Chondrocyte (in vitro differentiated cells): ENCODE measurements at places on chromosomes 1 and 21. TPM values are rescaled to one million over a fixed set of nuclear protein-coding genes. Genes with fewer than 3 reads are reported as not detected.

Gene ASTN1
- total RNA-seq = not detected in 3 replicates

Gene SAMD13
- total RNA-seq = 0.65 to 1.4 TPM (median 0.92 TPM) in 3 replicates

DNA sequence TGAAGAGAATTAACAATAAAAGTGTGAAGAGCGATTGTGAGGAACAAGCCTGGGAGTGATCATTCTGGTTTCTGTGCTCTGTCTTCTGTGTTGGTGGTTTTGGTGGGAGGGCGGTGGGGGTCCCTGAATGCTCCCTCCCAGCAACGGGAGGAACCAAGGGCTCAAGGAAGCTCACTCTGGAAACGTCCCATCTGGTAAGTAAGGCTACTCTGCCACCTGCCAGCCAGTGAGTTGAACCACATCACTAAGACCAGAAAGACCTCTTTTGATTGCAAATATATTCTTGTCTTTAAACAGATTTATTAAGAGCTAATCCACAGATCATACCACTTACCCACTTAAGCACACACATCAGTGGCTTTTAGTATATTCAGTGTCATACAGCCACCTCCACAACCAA is 125.0 kb downstream of the PRDM2 start:
- peaks cover 10% of the 10 kb centered on the region for H3K36me3 ChIP-seq
- no peaks in the 10 kb centered on the region for H3K4me1 ChIP-seq
- H3K27ac ChIP-seq = no peak overlapping the region
- DNase-seq = peak; percentile 8
- H3K4me3 ChIP-seq = no peak overlapping the region

GRCh38 chr1:228047183-228047466 is 35.4 kb upstream of the ARF1 start:
- no peak overlapping the region for H3K27ac ChIP-seq
- H3K4me3 ChIP-seq = no peak overlapping the region
- no peaks in the 10 kb centered on the region for H3K4me1 ChIP-seq
- peak; percentile 36 for DNase-seq
- H3K27me3 ChIP-seq = peaks cover 33% of the 10 kb centered on the region

DNA sequence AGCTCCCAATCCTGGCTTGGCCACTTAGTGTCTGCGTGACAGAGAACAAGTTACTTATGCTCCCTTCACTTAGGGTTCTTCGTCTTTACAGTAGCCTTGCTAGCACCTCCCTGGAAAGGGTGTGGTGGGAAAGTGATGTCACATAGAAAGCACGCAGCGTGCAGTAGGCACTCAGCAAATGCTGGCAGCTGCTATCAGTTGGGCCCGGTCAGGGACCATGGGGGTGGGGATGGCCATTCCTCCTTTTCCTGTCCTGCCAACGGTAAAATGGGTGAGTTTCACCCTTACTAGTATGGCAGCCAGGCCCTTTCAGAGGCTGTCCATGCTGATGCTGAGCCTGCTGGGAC is 6.2 kb upstream of the KCNA10 start:
- H3K4me3 ChIP-seq = no peak overlapping the region
- no peak for DNase-seq
- H3K4me1 ChIP-seq = no peaks in the 10 kb centered on the region
- H3K27ac ChIP-seq = no peak overlapping the region
- H3K27me3 ChIP-seq = peaks cover 72% of the 10 kb centered on the region

DNA sequence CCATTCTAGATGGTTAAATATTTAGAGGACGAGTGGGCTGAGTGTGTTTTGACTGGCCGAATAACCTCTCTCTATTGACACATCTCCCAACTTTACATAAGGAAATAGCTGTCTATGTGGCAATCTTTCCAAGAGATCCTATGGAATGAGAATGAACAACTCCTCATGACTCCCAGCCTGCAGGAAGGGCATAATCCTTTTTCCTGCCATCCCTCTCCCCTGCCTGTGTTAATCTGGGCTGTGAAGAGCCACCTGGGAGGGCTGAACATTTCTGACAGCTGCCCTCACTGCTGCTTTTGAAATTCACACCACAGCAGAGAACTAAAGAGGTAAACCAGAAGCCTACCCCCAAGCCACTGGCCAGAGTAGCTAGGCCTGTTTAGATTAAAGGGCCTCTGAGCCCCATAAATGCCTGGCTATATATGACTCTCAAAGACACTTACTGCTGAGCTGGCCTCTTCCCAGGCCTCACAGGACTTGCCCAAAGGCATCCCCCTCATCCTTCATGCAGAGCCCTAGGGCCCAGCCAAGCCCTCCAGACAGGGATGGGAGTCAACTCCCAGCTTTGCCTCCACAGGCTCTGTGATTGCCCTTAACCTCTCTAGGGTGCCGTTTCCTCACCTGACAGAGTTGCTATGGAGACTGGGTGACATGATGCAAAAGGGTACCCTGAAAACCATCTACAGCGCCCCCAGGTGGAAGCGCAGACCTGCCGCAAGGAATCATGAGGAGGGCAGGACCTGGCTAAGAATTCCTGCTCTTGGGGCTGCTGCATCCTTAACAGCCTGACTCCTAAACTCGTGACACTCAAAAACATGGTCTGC is 42.0 kb upstream of the LDLRAP1 start:
- H3K36me3 ChIP-seq = peaks cover 14% of the 10 kb centered on the region
- peak overlapping the region; percentile 66 for H3K27ac ChIP-seq
- no peak for DNase-seq

DNA sequence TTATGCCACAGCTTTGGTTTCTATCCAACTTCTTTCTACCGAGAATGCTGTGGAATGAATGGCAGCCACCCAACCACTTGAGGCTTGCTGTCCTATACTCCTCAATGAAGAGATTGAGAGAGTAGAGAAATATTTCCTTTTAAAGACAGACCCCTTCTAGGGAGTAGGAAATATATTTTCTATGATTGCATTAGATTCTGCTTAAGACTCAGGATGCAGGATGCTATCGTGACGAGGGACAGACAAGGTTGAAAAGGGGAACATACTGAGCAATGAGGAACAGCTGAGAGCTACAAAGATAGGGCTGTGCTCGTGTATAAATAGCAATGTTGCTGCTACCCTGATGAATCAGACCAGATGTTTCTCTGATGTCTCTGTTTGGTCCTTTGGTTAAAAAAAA is 7.1 kb upstream of the RASAL2 start:
- H3K27me3 ChIP-seq = no peaks in the 10 kb centered on the region
- H3K36me3 ChIP-seq = peaks cover 3% of the 10 kb centered on the region
- peak overlapping the region; percentile 86 for H3K27ac ChIP-seq
- no peak for DNase-seq
- peaks cover 24% of the 10 kb centered on the region for H3K4me1 ChIP-seq

DNA sequence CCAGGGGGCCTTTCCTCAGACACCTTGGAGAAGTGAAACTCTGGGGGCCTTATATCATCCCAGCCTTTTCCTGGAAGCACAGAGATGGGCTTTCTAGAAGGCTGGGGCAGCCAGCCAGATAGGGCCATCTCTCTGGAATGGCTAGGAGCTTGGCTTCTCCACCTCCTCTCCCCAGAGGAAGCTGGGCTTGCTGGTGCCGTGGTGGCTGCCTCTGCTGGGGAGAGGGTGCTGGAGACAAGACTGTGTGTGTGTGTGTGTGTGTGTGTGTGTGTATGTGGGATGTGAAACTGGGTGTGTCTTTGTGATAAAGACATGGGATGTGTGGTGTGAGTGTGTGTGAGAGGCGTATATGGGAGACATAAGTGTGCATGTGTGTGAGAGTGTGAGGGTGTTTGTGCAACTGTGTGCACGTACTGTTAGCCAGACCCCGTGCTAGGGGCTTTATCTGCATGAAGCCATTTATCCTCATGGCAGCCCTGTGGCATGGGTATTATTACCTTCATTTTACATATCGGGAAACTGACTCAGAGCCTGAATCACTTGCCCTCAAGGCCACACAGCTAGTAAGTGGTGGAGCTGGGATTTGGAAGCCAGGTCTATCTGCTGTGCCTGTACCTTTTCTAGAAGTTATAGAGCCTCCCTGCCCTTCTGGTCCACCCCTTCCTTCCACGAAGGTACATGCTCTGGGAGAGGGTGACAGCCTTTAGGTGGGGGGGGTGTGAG is 44.2 kb downstream of the PTPRU start:
- no peaks in the 10 kb centered on the region for H3K4me1 ChIP-seq
- DNase-seq = peak; percentile 42
- no peak overlapping the region for H3K4me3 ChIP-seq
- no peak overlapping the region for H3K27ac ChIP-seq

DNA sequence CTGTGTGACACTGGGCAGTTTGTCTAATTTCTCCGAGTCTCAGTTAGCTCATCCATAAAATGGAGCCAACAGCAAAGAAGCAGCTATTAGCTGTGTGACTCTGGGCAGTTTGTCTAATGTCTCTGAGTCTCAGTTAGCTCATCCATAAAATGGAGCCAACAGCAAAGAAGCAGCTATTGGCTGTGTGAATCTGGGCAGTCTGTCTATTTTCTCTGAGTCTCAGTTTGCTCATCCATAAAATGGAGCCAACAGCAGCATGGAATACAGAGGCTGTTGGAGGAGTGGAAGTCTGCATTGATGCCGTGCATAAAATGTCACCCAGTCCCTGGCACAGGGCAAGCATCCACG is 297.0 kb upstream of the VAMP3 start:
- H3K27ac ChIP-seq = no peak overlapping the region
- DNase-seq = no peak
- peaks cover 45% of the 10 kb centered on the region for H3K4me1 ChIP-seq
- no peaks in the 10 kb centered on the region for H3K27me3 ChIP-seq

GRCh38 chr1:59408608-59409240 is 111.8 kb downstream of the FGGY start:
- no peak overlapping the region for H3K4me3 ChIP-seq
- peaks cover 30% of the 10 kb centered on the region for H3K4me1 ChIP-seq
- H3K27ac ChIP-seq = peak overlapping the region; percentile 77
- no peaks in the 10 kb centered on the region for H3K27me3 ChIP-seq
- no peaks in the 10 kb centered on the region for H3K36me3 ChIP-seq

DNA sequence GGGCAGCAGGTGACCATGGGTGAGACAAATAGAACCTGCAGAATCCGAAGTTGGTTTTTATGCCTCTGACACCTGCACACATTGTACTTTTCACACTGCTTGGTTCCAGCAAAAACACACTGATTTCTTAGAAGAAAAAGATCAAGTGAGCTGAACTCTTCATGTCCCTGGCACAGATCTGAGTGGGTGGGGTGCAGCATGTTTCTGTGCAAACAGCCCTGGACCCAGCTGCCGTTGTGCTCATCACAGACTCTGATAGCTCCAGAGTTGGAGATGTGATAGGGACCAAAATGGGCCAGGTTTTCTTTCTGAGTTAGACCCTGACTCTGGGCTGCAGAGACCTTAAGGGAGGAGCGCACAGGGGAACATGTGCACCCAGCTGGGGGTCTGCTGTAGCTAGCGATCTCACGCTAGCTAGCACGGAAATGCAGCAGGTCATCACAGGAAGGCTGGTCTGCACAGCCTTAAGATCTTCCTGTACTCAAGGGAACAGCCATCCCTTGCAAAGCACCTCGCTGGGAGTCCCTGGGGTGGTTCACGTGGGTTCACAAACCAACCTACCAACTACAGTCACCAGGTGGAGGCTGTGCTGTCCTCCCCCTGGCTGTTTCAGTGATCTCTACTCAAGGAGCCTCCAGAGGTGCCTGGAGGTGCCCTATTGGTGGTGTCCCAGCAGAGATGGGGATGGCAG is 291.1 kb downstream of the PTPRU start:
- H3K27ac ChIP-seq = no peak overlapping the region
- H3K4me3 ChIP-seq = no peak overlapping the region
- H3K27me3 ChIP-seq = peaks cover 16% of the 10 kb centered on the region
- DNase-seq = peak; percentile 36

GRCh38 chr21:33691945-33692603 is 49.8 kb downstream of the ITSN1 start:
- peaks cover 49% of the 10 kb centered on the region for H3K4me1 ChIP-seq
- H3K4me3 ChIP-seq = no peak overlapping the region
- peaks cover 2% of the 10 kb centered on the region for H3K36me3 ChIP-seq
- no peaks in the 10 kb centered on the region for H3K27me3 ChIP-seq
- H3K27ac ChIP-seq = no peak overlapping the region
- DNase-seq = no peak

- peaks cover 63% of the 10 kb centered on the region for H3K27me3 ChIP-seq
- DNase-seq = no peak
- H3K4me3 ChIP-seq = no peak overlapping the region
Measured at GRCh38 chr1:84995484-84996334, 1.2 kb downstream of the MCOLN2 start.

GRCh38 chr1:34125721-34126380 is 39.2 kb downstream of the CSMD2 start:
- no peaks in the 10 kb centered on the region for H3K36me3 ChIP-seq
- DNase-seq = no peak
- no peaks in the 10 kb centered on the region for H3K27me3 ChIP-seq
- H3K27ac ChIP-seq = no peak overlapping the region

DNA sequence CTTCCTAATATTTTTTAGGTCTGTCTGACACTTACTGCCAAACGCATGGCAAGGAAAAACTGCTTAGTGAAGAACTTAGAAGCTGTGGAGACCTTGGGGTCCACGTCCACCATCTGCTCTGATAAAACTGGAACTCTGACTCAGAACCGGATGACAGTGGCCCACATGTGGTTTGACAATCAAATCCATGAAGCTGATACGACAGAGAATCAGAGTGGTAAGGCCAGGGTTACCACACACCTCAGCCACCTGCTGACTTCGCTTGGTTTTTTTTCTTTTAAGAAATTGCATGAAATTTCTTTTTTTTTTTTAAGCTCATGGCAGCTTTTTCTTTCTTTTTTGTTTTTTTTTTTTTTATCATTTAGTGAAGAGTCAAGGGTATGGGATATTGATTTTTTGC is 17.2 kb downstream of the ATP1A1 start:
- H3K36me3 ChIP-seq = peaks cover 61% of the 10 kb centered on the region
- no peaks in the 10 kb centered on the region for H3K27me3 ChIP-seq
- H3K27ac ChIP-seq = no peak overlapping the region
- H3K4me1 ChIP-seq = peaks cover 13% of the 10 kb centered on the region
- no peak for DNase-seq
- H3K4me3 ChIP-seq = no peak overlapping the region

DNA sequence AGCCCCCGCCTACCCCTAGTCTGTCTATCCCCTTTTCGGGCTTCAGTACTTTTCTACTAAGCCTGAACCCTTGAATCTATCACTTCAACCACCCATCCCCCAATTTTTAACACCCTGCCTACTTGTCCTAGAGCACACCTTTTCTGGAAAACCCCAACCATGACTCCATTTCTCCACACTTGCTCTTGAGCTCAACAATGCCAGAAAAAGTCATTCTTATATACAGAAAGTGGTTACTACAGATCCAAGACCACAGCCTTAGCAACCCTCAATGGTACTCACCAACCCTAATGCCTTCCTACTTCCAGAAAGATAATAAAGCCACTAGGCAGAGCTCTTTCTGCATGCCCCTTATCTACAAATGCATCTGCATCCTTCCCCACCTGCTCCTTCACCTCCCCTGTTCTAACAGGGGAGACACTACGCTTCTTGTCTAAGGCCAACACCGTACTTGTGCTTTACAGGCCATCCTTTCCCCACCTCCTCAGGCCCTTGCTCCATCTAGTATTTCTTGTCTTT is 41.2 kb downstream of the DMAP1 start:
- H3K27me3 ChIP-seq = no peaks in the 10 kb centered on the region
- H3K4me1 ChIP-seq = no peaks in the 10 kb centered on the region
- DNase-seq = no peak
- H3K4me3 ChIP-seq = no peak overlapping the region
- no peak overlapping the region for H3K27ac ChIP-seq
- peaks cover 2% of the 10 kb centered on the region for H3K36me3 ChIP-seq

GRCh38 chr1:14215151-14215550 is 383.3 kb upstream of the KAZN start:
- H3K4me3 ChIP-seq = no peak overlapping the region
- H3K4me1 ChIP-seq = no peaks in the 10 kb centered on the region
- H3K27me3 ChIP-seq = no peaks in the 10 kb centered on the region
